ENCODE measurements at places on chromosomes 12 and 14.

- DNase-seq = peak; percentile 53
Observed at GRCh38 chr14:21104448-21105060, 3.7 kb downstream of the TMEM253 start.

GRCh38 chr12:56267443-56268071 lies 815 bp downstream of the COQ10A start:
- DNase-seq = no peak

DNA sequence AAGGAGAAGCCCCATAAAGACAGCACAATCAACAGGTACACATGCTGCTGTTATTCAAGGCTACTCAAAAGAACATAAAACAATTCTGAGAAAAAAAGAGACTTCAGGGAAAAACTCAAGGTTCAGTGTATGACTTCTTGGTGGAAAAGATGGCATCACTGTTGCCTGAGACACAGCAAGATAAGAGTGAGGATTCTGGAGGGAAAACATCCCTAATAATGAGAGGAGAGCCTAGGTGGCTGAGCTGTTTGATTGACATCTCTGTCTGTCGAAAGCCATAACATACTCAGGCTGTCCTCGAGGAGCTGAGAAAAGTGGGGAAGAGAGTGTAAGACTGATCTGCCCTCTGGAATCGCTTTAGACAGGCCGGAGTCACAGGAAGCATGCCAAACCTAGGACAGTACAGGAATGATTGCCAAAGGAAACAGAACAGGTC lies 193.4 kb upstream of the AMIGO2 start:
- DNase-seq = no peak

DNA sequence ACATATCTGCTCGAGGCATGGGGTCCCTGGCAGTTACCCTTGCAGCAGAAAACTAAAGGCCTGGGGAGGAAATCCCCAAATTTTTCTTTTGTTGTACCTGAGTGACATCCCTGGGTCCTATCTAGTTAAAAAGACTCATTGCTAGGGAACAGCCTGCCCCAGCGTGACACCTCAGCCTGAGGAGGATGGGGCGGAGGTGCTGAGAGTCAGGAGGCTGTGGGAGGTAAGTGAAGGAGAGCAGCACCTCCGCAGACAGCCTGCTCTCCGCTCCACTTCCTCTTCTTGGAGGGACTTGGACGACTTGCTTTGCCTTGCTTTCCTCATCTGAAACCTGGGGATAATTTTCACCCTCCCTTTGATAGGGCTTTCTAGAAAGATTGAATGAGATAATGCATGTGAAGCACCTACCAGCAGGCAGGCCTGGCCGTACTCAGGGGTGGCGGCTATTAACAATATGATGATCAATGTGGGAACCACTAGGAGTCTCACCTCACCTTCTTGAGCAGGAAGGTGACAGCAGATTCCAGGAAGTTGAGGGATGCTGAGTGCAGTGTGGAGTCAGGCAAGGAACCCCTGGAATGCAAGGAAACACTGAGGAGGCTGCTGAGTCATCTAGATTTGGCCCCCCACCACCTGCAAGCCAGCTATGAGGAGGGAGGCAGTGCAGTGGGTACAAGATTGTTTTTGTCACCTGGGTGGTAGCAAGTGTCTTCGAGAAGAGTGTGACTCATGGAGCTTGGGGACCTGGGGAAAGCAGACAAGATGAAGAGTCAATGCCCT lies 23.2 kb downstream of the UBE3B start:
- no peak for DNase-seq

GRCh38 chr12:132600048-132601032 lies 10.0 kb downstream of the LRCOL1 start:
- no peak for DNase-seq

- DNase-seq = no peak
Observed at GRCh38 chr12:53343969-53344368, 7.8 kb upstream of the SP7 start.

DNA sequence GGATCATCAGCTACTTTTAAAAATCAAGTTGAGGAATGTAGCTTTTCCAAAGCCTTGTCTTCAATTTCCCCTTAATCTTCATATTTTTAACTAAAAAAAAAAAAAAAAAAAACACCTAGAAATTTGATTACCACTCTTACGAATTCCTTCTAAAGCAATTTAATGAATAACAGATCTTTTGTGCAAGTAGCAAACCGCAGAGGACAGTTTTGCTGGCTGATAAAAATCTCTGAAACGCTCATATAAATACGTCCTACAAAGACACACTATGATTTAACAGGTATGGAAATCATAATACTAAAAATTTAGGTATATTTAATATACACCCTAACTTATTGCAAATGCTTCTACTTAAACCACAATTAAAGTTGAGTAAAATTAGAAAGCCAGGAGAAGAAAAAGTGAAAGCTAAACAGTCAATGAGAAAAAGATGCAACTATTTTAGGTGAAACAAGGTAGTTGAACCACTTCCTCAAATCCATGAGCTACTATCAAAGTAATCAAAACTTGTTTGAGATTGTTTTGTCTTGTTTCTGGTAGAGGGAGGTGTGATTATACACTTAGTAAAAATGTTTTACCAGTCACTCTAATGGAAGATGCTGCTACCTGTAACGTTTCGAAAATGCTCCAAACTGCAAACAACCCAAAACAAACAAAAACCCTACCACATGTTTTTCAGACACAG lies 2.2 kb downstream of the PAWR start:
- DNase-seq = no peak

All from activated T-helper 9 cell treated with anti-CD3 and anti-CD28 coated beads, Interleukin-2, amount 50 U/mL, for 16 hours (primary cell).